ENCODE measurements at places on chromosomes 12 and 14.

GRCh38 chr12:106586278-106586802 lies 3.5 kb downstream of the RFX4 start:
- DNase-seq = no peak

DNA sequence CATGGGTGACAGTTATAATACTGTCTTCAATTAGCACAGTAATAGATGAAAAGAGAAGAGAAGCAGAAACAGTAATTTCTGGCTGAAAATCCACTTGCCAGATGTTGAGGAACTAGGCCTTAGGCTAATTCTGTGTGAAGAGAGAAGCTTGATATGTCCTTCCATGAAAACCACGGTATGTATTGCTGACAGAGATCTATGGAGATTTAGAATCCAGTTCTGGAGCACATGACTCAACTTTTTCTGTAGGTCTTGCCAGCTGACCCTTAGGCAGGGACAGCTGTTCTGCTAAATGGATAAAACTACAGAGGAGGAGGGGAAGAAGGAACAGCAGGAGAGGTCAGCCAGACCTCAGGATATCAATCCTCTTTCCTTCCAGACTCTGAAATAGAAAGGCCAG lies 211.5 kb downstream of the PRKD1 start:
- peak; percentile 13 for DNase-seq

DNA sequence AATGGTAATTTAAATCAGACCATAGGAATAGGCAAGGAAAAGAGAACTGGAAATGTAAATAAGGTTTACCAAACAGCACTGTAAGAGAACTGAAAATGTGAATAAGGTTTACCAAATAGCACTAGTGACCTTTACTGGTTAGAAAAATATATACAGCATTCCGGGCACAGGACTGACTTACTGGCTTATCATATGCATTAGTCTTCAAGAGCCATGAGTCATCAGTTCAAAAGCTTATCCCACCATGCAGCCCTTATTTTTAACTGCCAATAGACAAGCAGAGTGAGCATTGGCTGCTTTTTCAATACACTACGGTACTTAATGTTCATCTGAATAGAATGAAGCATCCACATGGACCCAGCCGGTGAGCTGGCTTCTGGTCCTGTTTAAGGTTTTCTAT lies 13.0 kb upstream of the NELL2 start:
- no peak for DNase-seq

DNA sequence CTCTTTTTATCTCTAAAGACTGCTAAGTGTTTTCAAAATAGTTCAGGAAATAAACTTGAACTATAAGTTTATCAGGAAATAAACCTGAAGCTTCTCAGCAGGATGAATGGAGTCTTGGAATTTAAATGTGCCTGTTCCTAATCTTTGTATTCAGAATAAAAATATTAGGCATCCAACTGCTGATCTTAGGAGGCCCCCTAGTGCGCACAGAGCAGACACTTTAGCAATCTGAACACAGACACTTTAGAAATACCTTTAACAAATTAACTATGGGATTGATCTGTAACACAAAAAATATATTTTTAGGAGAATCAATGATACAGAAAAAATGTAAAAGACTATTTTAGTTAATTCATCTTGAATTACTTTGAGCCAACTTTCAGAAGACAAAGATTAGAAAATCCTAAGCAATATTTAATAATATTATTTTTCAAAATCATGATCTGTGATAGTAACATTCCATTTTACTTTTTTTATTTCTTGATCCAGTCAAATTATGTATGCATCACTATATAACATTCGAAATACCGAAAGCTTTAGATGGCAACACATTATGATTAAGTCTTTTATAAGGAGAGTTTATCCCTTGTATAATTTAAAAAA lies 80.9 kb downstream of the SLC41A2 start:
- peak; percentile 70 for DNase-seq

DNA sequence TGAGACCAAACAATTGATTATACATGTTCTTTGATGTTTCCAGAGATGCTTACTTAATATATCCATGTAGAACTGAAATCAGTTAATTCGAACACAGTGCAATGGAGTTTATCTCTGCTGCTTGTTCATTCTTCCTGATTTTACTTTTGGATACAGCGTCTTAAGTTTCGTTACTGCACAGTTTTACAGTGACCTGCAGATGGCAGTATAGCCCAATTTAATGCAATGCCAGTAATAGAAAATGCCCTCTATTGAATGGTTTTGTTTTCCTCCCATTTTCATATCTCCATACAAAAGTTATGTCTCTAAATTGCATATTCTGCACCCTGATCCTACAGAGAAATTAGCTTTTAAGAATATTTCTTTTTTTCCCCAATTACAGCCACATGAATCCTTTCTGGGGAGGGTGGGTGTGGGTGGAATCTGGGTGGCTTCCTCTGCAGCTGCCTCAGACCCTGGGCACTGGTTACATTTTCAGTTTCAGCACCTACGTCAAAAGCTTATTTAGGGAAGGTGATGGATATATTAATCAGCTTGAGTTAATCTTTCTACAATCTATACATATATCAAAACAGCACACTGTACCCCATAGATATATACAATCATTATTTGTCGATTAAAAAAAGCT lies 101.1 kb upstream of the DCD start:
- DNase-seq = peak; percentile 72

GRCh38 chr12:78236264-78236663 lies 405.6 kb downstream of the NAV3 start:
- DNase-seq = no peak

- no peak for DNase-seq
These were observed 69.3 kb upstream of the SCN8A start for GRCh38 chr12:51521554-51522276.

DNA sequence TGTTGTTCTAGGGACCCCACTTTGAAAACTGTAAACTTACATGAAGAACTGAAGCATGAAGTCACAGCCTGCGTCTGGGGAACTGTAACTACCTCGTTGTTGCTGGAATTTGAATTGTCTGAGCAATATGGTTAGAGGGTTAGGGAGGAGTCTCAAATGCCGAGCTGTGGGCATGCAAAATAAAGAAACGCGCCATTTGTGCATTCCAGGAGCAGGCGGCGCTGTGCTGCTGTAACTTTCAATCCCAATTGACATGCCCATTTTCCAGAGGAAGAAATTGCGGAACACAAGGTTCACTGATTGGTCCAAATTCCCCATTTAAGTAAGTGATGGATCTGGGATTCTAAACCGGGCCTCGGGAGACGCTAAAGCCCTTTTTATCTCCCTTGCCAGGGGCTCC lies 61.3 kb downstream of the ZNF664 start:
- no peak for DNase-seq

GRCh38 chr12:124120739-124121138 lies 147.7 kb downstream of the ZNF664 start:
- DNase-seq = no peak

DNA sequence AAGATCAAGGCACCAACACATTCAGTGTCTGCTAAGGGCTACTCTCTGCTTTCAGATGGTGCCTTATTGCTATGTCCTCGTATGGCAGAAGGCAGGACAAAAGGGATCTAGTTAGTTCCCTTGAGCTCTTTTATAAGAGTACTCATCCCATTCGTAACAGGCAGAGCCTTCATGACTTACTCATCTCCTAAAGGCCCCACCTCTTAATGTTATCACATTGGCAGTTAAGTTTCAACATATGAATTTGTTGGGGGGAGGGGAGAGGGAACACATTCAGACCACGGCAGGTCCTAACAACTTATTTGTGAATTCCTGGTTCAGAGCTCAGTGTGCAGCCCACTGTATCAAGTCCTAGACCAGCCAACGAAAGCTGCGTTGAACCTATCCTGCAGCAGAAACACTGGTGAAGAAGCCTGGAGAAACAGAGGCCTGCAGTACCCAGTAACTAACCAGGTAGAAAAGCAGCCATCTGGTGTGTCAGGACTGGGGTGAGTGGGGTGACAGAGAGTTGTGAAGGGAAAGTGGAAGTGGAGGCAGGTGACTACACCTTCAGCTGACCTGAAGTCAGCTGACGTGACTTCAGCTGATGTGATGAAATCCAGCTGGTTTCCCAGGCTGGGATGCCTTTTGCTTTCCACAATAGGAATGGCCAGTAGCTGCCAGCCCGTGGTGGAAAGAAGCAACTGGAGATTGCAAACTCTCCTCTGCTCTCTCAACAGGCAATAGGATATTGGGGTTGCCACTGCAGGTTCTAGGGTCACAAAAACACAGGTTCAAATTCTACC lies 101.6 kb upstream of the PLXNC1 start:
- DNase-seq = no peak

DNA sequence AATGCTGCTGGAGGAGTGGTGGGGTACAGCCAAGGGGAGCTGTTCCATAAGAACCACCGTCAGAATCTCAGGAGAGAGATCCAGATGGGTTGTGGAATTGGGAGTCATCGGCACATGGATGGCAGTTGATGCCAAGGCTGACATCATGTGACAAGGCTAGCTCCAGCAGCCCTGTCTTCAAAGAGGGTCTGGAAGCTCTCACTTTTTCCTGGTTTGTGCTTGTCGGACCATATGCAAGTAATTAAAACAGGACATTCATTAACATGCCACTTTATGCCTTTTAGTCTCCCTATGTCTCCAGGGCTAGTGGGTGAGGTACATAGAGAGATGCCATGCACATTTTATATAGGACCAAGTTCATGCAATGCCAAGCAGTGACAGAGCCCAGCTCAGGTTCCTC lies 211.8 kb downstream of the CRADD start:
- no peak for DNase-seq

- DNase-seq = peak; percentile 91
These were observed at the start of gene ITGA5 for GRCh38 chr12:54419088-54419887. ITGA5 (minus strand) TSS chr12:54419266; CDS start chr12:54419198, 68 bp downstream.

GRCh38 chr14:34368115-34368970 lies 93.7 kb downstream of the SPTSSA start:
- no peak for DNase-seq

DNA sequence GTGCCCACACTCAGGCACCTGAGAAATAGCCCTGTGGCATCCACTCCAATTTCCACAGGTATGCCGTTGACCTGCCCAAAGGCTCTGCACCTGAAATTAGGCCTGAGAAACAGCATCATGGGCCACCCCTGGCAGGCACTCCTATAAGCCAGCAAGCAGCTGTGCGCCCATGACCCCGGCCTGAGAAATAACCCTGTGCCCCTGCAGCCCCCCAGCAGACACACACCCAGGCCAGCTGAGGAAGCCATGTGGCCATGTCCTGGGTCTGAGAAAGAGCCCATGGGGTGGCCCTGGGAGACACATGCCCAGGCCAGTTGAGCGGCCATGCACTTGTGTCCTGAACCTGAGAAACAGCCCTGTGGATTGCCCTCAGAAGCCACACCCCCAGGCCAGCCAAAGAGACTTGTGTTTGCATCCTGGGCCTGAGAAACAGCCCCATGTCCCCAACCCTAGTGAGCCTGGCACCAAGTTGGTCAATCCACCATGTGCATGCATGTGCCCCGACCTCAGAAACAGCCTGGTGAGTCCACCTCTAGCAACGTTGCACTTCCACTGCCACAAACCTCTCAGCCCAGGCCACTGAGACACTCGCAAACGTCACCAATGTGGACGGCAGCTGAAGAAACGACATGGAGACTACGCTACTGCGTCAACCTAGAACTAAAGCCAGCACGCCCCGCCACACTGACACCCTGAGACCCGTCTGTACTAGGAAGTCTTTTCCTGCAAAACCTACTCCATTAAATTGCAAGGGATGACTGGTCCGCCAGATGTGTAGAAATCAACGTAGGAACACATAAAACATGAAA lies 411.9 kb downstream of the TMEM121 start:
- no peak for DNase-seq

GRCh38 chr12:58159941-58160340 lies 218.6 kb downstream of the ATP23 start:
- DNase-seq = no peak

- DNase-seq = peak; percentile 41
These were observed 20.6 kb downstream of the CNIH1 start for GRCh38 chr14:54420478-54421142.

DNA sequence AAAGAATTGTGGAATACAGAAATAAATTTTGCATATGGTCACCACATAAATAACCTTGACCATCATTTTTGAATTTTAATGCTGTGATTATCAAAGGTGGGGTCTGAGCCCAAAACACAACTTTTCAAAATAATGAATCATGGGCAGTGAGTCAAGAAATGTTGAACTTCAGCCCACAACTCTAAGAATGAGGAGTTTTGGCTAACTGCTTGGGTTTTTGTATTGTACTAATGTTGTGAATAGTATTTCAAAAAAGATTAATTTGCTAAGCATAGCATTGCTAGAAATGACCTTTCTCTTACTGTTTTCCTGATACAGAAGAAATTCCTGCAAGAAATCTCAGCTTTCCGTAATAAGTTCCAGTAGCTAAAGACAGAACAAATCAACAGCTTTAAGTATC lies 24.4 kb upstream of the YARS2 start:
- DNase-seq = peak; percentile 16

DNA sequence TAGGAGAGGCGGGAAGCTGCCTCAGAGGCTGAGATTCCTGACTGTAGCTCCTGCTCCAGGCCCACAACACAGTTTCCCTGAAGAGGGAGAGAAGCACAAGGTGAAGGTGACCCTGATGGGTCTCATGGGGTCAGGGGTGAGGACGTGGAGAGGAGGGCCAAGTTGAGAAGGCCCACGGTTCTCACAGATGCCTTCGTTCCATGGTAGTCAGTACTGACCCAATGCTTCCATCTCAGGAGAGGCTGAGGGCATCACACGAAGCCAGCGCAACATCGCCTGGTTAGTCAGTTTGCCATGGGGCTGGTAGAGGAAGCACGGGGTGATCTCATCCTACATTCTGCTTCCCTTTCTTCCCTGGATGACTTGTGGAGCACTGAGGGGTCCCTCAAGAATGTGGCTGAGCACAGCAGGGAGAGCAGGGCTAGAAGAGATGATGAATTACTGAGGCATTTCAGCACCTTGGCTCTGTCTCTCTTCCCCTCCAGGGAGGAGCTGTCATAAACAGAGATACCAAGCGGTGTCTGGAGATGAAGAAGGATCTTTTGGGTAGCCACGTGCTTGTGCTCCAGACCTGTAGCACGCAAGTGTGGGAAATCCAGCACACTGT lies 51.9 kb downstream of the GALNT8 start:
- DNase-seq = no peak

GRCh38 chr12:111607239-111607638 lies 8.1 kb upstream of the ATXN2 start:
- DNase-seq = no peak

GRCh38 chr14:58331111-58331510 lies 32.8 kb downstream of the ARID4A start:
- peak; percentile 99 for DNase-seq

DNA sequence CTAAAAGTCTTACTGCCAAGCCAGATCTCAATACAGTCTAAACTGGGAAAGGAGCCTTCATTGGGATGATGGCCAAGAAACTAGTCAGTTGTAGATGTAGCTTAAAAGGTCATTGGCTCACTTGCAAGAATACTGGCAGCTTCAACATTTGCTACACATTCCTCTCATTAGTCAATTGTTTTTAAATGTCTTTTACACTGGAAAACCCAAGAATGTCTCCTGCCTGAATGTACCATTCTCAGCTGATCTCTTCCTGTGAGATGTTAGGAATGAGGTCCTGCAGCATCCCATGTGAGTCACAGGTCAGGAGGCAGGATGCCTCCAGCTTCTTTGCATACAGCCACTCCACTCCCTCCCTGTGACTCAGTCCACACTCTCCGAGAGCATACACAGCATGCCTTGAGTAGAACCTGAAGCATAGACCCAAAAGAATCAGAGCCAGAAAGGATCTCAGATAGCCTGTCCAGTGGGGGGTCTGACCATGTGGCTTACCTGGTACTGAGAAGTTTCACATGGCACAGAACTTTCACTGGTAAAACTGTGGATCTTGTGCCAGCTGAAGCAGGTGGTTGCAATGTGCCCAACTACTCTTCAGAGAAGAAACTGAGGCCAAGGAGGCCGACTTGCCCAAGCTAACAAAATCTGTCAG lies 56.0 kb upstream of the HECTD1 start:
- peak; percentile 95 for DNase-seq
